ENCODE measurements at places on chromosomes 12 and 14.

GRCh38 chr12:89305373-89305772 is 46.9 kb downstream of the DUSP6 start:
- DNase-seq, result no peak

DNA sequence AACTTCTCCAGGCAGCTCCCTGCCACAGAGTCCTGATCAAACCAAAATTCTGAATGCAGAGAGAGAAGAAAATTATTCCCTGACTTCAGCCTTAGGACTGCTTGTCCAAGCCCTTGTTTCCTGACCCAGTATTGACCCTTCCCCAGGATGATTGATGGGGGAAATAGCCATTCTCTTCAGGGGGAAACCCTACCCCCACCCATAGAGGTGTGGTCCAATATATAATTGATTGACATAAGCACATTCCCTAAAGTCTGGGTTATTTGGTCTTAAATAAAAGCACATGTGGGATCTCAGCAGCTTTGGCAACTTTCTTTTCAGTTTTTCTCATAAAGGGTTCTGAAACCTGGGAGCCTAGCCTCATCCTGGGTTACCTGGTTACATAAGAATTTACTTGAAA is 201.2 kb upstream of the DDHD1 start:
- no peak for DNase-seq

GRCh38 chr14:104926619-104927431 is 2.1 kb downstream of the PLD4 start:
- DNase-seq, result no peak

DNA sequence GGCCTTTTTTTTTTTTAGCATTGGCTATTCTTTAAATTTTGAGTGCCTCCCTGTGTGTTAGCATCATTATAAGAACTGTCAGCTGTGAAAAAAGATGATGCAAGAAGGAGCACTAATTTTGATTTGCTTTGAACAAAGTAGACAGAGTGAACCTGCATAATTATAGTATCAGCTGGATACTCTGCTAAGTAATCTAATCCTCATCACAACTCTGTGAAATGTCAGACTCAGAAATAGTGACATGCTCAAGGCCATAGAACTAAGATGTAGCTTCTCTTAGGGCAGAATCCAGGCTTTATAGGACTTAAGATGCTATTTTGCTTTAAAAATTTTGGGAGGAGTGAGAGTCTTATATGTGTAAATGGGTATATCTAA is 31.9 kb downstream of the FBXO34 start:
- DNase-seq, result no peak

GRCh38 chr12:3201339-3202051 is 124.3 kb downstream of the TSPAN9 start:
- no peak for DNase-seq

DNA sequence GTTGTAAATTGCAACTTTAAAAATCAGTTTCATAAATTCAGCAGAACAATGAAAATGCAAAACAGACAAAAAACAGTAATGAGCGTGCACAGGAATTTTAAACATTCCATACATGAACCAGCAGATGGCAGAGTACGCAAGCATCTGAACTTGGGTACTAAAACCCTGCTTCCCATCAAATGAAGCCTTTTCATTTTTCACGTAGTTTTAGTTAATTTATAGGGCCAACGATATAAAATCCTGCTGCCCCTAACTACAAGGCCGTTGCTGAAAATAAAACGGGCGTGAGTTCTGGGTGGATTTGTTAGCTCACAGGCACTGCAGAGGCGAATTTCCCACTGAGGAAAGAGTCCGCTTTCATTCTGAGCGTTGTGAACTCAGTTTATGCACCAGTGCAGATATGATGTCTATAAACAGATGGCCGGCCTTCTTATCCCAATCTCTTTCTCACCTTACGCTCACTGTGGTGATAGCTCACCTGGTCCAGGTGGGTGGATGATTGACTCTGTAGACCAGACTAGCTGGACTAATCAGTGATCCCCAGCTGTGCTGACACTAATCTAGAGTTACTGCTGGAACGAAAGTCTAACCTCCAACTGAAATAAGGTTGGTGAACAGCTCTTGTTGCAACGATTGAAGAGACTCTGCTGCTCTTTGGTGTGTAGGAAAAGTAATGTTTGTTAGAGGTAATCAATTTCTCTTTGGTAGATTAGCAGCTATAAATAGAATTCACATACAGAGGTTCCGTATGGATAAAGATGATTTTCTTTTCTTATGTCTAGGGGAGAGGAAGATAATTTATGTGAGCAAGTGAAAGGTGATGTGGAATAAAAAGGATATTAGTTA is 89.2 kb downstream of the PDZRN4 start:
- no peak for DNase-seq

- DNase-seq, result no peak
Observed at GRCh38 chr14:24395609-24396582, 2.9 kb upstream of the NYNRIN start.

DNA sequence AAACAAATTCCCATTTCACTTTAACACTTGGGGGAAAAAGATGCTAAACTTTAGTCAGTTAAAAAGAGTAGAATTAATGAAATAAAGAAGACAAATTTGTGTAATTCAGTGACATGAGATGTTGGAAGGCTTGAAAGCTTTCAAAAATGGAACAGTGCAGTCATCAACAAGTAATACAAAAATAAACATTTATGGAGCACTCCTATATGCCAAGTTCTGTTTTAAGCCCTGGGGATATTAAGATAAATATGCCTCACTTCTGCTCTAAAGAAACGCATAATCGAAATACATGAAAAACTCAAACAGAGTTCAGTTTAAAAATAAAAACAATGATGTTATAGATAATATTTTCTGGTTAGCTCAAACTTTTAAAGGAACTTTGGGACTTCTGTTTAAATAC is 93.0 kb downstream of the KCNH5 start:
- DNase-seq, result no peak

- no peak for DNase-seq
Observed at GRCh38 chr14:33444136-33444535, 505.5 kb downstream of the NPAS3 start.

GRCh38 chr12:19244312-19244711 is 114.8 kb downstream of the PLEKHA5 start:
- DNase-seq, result no peak

DNA sequence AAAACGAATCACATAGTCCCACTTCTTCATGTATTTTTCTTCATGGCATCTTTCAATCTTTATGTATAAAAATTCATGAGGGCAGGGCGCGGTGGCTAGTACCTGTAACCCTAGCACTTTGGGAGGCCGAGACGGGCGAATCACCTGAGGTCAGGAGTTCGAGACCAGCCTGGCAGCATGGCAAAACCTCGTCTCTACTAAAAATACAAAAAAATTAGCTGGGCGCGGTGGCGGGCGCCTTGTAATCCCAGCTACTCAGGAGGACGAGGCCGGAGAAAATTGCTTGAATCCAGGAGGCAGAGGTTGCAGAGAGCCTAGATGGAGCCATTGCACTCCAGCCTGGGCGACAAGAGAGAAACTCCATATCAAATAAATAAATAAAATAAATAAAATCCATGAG is 2.5 kb upstream of the GABARAPL1 start:
- DNase-seq, result no peak
